ENCODE measurements at places on chromosomes 7 and 10.

DNA sequence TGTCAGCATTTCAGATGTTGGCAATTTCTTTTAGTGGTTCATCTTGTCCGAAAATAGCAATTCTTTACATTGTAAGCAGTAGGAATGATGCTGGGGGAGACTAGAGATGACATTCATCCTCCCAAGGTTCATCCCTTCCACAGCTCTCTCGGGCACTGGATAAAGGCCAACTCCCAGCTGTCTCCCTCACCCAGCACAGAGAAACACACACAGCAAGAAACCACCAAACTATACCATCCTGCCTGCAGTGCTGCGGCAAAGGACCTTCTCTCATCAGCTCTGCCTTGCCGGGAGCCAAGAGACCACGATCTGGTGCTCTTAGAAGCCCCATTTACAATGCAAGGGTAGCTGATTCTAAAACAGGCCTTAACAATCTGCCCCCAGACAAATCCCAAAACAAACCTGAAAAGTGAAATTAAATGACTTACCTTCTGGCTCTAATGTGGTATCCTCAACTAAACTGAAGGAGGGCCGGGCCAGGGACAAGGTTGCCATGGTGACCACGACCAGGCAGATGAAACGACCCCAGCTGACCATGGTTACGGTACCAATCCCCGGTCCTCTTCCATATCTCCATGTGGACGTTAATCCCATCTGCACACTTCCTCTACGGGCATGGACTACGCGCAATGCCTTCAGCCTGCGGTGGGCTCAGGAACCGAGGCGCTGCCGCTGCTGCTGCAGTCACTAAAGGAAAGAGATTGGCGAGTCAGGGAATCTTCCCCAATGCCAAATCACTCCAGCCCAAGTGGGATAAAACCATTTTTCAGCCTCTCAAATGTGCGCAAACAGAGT, 4.8 kb downstream of the FGFR2 start:
- DNase-seq = no peak

DNA sequence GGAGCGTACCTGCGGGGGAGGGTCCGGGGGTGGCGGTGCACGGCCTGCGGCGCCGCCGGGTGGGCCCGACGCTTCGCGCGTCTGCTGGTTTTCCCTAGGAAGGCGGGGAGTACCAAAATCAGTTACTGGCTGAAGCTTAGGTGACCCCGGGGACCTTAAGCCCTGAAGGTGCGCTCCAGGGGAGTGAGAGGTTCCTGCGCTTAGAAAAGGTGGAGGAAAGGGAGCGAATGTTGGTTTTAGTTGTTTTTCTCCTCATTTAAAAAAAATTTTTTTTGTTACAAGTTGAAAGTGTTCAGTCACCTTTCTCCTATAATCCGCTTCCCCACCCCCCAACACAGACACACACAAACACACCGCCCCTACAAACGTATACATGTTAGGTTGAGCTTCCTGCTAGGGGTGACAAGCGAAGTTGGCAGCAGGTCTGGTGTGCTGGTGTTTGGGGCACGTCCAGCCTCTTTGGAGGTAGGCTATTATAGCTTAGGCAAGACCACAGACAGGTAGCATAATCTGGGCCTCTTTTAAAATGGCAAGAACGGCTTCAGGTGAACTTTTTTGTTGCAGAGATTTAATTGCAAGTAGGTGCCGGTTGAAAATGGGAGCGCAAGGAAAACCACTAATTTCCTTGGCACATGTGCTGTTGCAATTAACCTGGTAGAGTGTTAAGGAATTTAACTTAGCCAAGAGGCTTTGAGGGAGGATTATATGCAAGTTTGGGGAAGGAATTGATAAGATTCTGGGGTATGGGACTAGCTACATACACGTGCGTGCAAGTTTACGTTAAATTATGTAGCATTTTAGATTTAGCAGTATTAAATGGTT, 945 bp downstream of the ADD3 start:
- DNase-seq = peak; percentile 22

- DNase-seq = peak; percentile 79
These were observed 6.6 kb downstream of the CPA5 start for GRCh38 chr7:130350945-130351790.

- no peak for DNase-seq
These were observed 74.6 kb downstream of the XRCC2 start for GRCh38 chr7:152601305-152601798.

GRCh38 chr7:138712652-138713051, 11.5 kb upstream of the SVOPL start:
- DNase-seq = no peak

GRCh38 chr10:52988923-52989322, 216.3 kb upstream of the MBL2 start:
- DNase-seq = no peak

DNA sequence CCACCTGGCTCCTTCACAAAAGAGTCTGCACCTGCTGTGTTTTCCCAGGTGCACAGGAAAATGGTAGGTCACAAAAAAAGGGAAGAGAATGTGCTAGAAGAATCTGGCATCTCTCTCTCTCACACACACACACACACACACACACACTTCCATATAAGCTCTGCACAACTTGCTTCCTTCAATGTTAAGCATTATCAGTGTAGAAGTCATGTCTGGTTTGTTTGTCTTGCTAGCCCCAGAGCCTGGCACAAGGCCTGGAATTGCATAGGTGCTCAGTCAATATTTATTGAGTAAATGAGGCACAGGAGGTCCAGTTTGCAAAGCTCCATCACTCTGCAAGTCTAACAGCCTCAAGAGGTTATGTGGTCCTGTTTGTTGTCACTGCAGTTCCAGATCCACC, 867.3 kb upstream of the AUTS2 start:
- peak; percentile 89 for DNase-seq

DNA sequence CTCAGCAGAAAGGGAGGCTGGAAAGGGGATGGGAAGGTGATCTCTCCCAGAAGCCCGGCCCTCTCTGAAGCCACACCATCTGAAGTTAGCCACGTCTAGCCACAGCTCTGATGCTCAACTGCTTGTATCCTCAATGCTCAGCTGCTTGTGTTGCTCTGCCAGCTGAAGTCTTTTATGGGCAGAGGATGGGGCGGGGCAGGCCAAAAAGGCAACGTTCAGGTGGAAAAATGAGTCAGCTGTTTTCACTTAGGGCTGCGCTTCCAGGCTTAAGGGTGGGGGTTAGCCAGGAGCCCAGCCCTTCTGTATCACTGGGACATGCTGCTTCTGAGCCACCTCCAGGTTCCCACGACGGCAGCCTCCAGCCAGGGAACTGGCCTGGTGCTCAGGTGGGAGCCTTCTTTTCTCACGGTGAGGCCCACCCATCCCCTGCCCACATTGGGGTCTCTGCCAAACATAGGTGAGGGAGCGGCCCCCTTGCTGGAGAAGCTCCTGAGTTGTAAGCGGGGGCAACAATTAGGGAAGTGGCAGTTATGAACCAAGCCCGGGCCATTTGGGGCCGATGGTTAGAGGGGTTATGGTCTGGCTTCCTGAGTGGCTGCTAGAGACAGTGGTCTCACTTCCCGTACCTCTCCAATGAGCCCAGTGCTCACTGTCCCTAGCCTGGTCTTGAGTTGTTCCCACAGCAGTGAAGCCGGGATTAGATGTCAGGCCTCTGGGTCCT, 44.9 kb upstream of the CNPY1 start:
- no peak for DNase-seq

DNA sequence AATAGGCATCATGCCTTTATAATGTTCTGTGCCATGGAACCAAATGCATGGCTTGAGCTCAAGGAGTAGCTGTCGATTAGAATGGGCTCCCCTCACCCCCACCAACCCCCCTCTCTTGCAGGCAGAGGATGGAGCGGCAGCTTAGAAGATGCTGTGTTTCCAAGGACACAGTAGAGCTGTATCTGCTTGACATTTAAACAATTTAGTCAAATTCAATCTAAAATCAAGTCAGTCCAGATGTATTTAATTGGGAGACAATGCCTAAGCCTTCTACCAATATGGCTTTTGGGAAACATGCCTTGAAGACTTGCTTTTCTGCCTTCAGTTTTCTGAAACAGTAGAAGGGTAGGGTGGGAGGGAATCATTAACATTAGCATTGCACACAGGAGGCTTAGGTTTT, 497.1 kb upstream of the NRP1 start:
- no peak for DNase-seq

- no peak for DNase-seq
These were observed 355.8 kb downstream of the CCSER2 start for GRCh38 chr10:84683980-84684740.

DNA sequence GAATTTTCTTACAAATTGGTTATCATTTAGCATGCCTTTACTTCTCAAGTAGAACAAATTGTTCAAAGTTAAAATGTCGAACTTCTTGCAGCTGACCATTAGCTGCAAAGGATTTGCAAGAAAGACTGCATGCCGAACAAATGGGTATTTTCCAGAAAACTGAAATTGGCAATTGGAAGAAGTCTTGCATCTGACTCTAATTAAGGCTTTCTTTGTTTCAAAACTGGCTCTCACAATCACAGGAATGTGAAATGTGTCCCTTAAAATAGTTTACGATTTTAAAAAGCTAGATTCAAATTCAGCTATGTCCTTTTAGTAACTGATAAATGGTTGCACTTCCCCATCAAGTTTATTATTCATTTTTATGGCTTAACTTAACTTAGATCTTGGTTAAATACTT, 207.9 kb downstream of the ARL4A start:
- no peak for DNase-seq

- DNase-seq = no peak
These were observed 9.8 kb upstream of the AKR1C1 start for GRCh38 chr10:4953405-4953804.

DNA sequence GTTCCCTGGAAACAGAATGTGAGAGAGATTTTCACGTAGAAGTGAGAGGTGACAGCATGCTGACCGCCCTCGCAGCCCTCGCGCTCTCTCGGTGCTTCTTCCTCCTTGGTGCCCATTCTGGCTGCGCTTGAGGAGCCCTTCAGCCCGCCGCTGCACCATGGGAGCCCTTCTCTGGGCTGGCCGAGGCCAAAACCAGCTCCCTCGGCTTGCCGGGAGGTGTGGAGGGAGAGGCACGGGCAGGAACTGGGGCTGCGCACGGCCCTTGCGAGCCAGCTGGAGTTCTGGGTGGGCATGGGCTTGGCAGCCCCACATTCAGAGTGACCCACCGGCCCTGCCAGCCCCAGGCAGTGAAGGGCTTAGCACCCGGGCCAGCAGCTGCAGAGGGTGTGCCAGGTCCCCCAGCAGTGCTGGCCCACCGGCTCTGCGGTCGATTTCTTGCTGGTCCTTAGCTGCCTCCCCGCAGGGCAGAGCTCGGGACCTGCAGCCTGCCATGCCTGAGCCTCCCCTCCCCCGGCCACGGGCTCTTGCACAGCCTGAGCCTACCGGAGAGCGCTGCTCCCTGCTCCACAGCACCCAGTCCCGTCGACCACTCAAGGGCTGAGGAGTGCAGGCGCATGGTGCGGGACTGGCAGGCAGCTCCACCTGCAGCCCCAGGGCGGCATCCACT, 888.7 kb upstream of the ZWINT start:
- no peak for DNase-seq

GRCh38 chr7:66800591-66800990, 60.1 kb downstream of the RABGEF1 start:
- DNase-seq = no peak

DNA sequence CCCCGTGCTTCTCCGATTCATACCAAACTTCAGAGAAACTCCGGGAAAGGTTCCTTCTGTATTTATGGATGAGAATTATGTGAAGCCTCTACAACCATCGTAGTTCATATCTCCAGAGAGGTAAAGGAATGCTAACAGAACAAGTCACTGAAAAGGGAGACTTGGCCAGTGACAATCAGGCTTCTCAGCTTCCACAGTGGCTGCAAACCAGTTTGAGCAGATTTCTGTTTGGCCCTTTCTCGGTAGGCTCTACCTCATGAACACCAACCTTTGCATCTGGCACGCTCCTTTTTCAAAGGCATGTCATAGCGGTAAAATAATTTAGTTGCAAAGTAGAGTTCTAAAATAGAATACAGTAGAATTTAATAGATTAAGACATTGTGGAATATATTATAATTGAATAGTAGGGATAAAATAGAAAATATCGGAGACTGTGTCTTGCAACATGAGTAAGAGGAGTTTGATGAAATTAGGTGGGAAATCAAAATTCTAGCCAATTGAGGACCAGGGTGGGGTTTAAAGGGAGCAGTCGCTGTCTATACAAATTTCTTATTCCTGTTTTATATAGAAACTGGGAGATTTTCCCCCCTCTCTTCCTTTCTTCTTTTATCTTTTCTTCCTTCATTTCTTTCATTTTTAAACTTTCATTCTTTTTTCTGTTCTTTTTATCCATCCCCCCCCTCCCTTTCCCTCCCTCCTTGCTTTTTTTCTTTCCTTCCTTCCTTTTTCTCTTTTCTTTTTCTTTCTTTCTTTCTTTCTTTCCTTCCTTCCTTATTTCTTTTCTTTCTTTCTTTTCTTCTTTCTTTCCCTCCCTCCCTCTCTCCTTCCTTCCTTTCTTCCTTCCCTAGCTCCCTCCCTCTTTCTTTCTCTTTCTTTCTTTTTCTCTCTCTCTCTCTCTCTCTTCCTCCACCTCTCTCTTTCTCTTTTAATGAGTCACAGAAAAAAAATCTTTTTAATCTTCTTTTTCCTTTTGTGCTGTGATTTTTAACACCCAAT, 161.5 kb upstream of the KLF6 start:
- DNase-seq = no peak

DNA sequence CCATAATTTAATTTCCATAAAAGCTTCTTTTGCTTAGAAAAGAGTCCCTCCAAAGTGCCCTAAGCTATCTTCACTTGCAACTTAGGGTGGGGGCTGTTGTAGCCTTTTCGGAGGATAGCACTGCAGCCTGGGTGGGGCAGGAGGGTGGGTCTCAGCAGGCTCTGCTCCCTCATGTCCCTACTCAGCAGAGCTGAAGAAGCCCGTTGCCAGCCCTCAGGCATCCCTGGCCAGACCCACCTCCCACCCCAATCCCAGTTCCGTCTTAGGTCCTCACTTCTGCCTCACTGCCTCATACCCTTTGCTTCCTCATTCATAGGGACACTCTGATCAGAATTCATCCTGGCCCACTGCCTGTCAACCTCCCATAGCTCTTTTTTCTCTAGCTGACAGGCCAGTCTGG, 99.8 kb upstream of the ZMIZ1 start:
- no peak for DNase-seq

DNA sequence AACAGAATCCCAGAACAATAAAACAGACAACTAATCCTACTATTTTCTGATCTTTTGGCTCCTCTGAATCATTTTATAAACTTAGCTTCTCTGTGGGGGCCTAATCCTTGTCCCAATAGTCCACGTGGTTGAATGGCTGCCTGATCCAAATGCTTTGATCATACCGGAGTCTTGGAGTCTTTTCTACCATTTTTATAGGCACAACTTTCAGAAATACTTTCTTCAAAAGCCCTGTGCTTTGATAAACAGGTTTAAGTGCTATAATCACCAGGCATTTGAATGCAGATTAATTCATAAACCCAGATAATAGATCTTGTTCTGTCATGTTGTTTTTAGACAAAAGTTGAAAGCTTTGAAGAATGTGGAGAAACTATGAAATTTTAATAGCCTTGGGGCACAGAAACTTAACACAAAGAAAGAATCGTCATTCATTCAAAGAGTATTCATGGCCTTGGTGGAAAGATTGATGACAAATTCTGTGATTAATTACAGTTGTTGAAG, 163.7 kb downstream of the AHR start:
- no peak for DNase-seq

DNA sequence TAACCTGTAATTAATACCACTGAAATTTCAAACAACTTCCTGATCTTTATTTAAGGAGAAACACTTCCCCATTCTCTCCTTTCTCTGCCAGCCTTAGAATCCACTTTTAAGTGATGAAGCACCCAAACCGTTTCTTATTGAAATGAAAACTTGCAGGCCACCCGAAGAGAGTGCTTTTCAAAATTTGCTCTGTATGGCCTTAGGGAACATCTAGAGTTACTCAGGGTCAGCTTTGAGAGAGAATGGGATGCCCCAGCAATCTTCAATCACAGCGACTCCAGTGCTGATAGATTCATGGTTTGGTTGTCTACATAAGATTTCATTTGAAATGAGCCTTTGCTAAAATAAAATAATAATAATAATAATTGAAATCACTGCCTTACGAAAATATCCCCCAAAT, 323.1 kb downstream of the PCLO start:
- no peak for DNase-seq
